ENCODE measurements at places on chromosomes 1 and 21. TPM values are rescaled to one million over a fixed set of nuclear protein-coding genes. Genes with fewer than 3 reads are reported as not detected.

The PRRX1 gene
- 44.0 TPM for total RNA-seq

GRCh38 chr1:67468066-67468718 lies 38.0 kb upstream of the SERBP1 start:
- no peak for DNase-seq

GRCh38 chr1:112517231-112517630 lies 8.5 kb downstream of the WNT2B start:
- DNase-seq: no peak

GRCh38 chr21:33023574-33024200 lies 2.0 kb upstream of the OLIG2 start:
- DNase-seq: no peak

DNA sequence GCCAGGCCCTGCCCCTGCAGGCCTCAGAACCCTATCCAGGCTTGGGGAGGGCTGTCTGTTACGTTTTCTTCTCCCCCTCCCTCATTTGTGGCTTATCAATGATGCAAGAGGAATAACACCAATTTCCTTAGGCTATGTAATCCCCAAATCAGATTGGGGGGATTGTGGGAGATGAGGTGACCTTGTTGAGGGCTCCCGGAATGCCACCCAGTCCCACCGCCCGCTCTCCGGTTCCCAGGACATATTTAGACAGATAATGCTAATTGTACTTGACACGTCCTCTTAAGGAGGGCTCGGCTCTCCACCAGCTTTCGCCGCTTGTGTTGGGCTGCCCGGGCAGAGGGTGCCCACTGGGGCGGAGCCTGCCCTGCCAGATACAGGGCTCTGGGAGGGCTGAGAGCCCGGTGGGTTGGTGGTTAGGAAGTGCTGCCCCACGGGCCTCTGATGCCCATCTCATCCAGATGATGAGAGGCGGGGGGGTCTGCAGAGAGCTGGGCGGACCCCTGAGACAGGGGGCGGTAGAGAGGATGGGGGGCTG lies 90.0 kb downstream of the CASZ1 start:
- no peak for DNase-seq

GRCh38 chr1:12309783-12310742 lies 80.2 kb downstream of the VPS13D start:
- DNase-seq: no peak
